ENCODE measurements at places on chromosomes 2 and 18.

DNA sequence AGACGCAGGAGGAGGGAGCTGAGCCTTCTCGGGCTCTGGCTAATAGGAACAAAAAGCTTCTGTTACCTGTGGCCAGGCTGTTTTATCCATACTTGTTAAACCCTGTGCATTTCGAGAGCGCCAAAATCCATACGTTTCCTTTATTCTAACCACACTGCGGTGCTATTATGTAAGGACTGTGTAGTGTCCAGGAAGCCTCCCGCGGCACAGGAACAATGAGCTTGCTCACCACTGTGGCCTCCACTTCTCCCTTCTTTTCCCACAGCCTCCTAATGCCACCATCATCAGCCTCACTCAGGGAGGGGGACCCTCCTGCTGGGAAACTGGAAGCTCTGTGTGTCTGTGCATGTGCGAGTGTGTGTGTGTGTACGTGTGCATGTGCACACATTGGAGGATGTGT is 268.5 kb downstream of the HAUS1 start:
- DNase-seq: no peak

DNA sequence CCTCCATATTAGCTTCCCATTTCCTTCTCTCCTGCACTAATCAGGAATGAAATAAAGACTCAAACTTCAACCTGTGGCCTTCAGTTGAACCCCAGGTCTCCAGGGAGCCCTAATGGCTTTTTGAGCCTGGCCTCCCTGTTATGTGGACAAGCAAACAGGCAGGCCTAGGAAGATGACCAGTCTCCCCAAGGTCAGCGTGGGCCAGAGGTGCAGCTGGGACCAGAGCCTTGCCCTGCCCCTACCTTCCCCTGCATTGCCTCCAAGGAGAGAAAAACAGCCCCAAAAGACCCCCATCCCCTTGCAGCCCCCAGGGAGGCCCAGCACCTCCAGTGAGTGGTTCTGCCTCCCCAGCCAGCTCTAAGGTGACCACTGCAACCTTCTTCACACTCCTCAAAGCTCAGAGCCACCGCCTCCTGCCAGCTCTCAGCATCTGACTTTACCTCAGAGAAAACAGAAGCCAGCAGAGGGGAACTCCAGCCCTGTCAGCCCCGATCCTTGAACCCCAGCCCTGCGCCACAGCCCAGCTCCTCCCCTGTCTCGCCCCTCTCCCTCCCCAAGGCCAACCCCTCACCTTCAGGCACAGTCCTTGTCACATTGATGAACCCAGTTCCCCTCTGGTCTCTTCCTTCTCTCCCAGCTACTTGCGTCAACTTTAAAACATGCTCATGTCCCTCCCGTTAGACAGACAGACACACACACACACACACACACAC is 59.5 kb upstream of the ID2 start:
- DNase-seq: no peak

GRCh38 chr18:34808389-34808788 is 98.3 kb downstream of the DTNA start:
- no peak for DNase-seq

GRCh38 chr18:11972371-11973174 is 8.7 kb upstream of the IMPA2 start:
- no peak for DNase-seq

DNA sequence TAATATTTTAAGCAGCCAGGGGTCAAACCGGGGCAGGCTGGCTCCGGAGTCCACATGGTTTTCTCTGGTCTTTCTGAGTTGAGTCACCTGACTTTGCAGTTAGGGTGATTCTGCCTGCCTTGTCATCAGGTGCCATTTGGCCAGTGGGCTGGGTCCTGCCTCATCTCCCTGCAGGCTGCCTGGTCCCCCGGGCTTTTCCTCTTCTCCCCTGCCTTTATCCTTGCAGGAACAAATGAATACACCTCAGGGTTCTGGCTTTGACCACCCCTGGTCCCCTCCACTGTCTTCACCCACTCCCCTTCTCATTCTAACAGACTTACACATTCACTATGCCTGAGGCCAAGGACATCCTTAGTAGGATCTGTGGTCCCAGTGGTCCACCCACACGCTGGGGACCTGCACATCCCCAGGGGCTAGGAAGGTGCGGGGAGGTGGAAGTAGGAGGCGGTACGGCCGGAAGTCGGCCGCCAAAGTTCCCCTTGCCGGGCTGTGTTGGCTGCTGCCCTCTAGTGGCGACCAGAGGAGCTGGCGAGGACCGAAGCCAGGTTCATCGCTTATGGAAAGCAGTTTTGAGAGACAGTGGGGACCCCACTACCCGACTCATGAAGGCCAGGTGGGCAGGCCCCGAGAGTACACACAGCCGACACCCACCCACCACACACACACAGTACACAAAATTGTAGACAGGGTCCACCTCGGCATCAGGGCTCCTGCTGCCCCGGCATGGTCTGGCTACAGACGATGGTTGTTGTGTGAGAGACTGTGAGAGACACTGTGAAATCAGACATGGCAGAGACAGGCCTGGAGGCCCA is 6.3 kb upstream of the TEX261 start:
- DNase-seq: peak; percentile 72
